Activated T-cell treated with anti-CD3 and anti-CD28 coated beads for 24 hours (primary cell): ENCODE measurements at places on chromosomes 12 and 14.

- DNase-seq = peak; percentile 20
These were observed 1.0 kb upstream of the DUSP6 start for GRCh38 chr12:89353188-89353822.

- no peak for DNase-seq
These were observed 71.9 kb upstream of the METAP2 start for GRCh38 chr12:95402096-95402495.

- DNase-seq = no peak
These were observed 42.6 kb downstream of the ACTN1 start for GRCh38 chr14:68936476-68936875.

- DNase-seq = no peak
These were observed 65.1 kb upstream of the SLCO1B1 start for GRCh38 chr12:21065845-21066244.

DNA sequence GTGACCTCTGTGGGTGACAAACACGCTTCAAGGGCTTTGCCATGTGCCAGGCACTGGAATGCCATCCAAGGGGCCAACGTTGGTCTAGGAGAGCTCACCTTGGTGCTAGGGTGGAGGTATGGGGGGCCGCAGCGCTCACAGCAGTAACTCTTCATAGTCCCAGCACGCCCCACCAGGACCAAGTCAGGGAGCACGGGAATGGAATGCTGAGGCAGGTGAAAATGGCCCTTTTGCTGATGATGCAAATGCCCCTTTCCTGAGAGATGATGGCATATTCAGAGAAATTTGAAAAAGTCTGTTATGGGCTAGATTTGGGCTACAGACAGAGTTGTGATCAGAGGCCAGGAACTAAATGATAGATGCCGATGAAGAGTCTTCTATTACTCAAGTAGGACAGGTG, 10.0 kb upstream of the FAM181A start:
- no peak for DNase-seq

DNA sequence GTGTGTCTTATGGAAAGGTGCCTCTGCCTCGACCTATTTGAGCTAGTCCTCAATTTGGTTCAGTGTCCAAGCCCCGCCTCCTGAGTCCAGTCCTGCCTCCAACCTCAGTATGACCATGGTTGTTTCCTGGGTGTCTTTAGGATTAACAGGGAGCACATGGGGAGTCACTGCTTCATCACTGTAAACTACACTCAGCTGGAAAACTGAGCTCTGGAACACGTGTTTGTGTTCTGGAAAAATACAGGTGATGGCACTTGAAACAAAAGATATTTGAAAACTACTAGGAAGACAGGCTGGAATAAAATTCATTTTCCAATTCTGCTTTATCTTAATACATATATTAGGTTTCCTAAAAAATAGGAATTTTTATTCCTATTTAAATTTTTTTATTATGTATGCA, 1187.3 kb upstream of the TMEM132C start:
- DNase-seq = no peak

- DNase-seq = no peak
These were observed 136.5 kb upstream of the VRK1 start for GRCh38 chr14:96660667-96661066.

GRCh38 chr12:116635487-116635886, 76.3 kb downstream of the MAP1LC3B2 start:
- DNase-seq = no peak

GRCh38 chr14:22510527-22511110, 78.4 kb downstream of the DAD1 start:
- DNase-seq = no peak

GRCh38 chr14:31716208-31716607, 155.0 kb downstream of the NUBPL start:
- no peak for DNase-seq

DNA sequence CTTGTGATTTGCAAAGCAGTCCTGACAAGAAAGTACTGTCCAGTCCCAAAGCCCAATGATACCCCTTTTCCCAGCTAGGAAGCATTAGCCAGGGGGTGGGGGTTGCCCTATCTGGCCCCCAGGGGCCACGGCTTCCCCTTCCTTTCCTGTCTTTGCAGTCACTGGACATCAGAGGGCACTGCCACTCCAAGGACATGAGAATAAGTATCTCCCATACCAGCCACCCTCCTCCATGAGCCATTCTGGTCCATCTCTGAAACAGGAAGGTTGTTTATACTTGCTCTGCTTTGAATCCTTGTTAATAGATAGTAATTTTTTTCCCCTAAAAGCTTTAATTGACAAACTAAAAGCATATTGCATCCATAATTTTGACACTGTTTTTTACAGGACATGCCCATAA, 29.7 kb downstream of the RBM19 start:
- no peak for DNase-seq

GRCh38 chr12:14540801-14541462, 26.8 kb downstream of the PLBD1 start:
- DNase-seq = no peak

GRCh38 chr12:51341251-51342007, 5.0 kb downstream of the CELA1 start:
- peak; percentile 68 for DNase-seq

- no peak for DNase-seq
These were observed 56.2 kb downstream of the LRFN5 start for GRCh38 chr14:41662780-41663472.

- DNase-seq = no peak
These were observed 9.6 kb downstream of the KRT7 start for GRCh38 chr12:52242442-52243258.

DNA sequence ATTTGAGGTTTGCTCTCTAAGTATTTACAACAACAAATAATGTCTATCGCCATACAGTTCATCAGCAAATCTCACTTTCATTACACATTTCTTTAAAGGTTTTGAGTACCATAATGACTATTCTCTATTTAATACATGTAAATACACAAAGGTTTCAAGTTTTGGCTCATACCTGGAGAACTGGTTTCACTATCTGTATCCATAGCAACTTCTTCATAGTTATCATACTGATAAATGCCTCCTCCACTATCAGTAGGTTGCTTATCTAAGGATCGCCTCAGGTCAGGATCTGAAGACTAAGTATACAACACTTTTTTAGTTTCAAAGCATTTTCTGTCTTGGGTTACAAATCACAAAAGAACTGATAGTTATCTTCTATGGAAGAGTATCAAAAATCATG, 21.4 kb downstream of the ZFC3H1 start:
- DNase-seq = no peak

DNA sequence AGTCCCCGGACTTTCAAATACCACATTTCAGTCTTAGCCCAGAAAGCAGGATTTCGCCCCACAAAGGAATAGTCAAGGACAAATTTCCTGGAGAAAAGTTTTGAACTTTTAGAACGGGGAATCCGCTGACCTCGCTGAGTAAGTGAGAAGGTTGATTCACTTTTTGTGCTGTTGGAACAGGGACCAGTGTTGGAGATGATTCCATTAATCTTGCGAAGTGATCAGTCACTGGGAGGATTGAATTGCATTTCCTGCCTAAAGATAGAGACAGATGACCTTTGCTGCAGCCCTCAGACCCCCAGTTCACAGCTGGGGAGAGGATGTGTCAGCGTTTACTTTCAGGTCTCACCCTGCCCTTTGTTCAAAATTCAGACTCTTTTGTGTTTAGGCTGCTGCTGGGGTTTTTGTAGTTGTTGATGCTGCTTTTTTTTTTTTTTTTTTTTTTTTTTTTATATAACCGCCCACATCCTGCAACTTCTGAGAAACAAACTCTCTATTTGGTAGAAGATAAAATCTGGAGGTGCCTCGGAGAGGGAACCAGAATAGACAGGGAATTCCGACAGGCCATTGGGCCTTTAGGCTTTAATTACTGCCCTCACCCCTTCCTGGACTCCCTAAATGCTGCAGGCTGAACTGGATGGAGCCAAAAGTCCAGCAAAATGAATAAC, 9.8 kb upstream of the KDM2B start:
- peak; percentile 59 for DNase-seq

GRCh38 chr12:96892104-96892503, 15.0 kb upstream of the NEDD1 start:
- no peak for DNase-seq

GRCh38 chr12:10673659-10674384, at the start of gene STYK1:
Gene STYK1, minus strand, starts transcription at chr12:10674052. Its CDS starts 39,434 bp downstream, at chr12:10634618.
- peak; percentile 54 for DNase-seq

DNA sequence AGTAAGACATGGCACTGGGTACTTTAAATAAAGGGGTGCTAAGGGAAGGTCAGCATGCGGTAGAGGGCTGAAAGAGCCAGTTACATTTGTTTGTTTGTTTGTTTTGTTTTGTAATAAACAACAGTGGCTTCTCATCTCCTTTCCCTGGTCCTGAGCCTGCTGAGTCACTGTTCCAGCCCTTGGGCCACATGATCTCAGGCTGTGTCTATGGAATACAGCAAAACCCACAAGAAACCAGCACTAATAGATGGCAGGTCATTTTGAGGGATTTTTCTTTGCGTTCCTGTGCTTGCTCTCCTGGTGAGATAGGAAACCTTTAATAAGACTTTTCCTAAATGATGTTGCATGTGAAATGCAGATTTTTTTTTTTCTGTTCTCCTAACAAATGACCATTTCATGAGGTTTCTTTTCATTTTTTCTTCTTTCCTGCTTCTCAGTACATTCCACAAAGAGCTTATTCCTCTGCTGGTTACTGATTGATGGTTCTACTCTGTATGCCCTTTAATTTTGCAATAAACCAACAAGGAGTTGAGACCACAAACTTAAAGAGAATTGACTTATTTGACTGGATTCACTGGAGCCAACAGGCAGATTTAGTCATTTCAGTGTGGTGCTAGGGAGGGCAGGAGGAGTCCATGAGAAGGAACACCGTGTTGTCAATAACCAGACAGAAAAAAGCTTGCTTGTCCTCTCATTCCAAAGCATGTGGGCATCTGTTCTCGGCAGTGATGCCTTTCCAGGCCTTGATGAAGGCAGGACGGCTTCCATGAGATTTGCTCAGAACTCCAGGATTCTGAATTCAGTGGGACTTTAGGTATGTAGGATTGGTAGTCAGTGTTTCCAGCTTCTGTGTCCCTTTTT, 459.2 kb downstream of the RAD51B start:
- DNase-seq = no peak

DNA sequence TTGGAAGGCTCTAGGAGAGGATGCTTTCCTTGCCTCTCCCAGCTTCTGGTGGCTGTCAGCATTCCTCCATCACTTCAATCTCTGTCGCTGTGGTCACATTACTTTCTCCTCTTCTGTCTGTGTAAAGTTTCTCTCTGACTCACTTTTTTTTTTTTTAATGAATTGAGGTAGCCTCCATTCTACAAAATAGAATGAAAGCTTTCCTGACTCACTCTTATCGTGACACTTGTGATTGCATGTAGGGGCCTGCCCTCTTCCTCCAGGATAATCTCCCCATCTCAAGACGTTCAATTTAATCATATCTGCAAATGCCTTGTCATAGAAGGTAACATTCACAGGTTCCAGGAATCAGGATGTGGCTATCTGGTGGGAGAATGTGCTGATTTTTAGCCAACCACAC, 153.5 kb upstream of the HMGA2 start:
- DNase-seq = no peak
